ENCODE measurements at places on chromosomes 5 and 9.

DNA sequence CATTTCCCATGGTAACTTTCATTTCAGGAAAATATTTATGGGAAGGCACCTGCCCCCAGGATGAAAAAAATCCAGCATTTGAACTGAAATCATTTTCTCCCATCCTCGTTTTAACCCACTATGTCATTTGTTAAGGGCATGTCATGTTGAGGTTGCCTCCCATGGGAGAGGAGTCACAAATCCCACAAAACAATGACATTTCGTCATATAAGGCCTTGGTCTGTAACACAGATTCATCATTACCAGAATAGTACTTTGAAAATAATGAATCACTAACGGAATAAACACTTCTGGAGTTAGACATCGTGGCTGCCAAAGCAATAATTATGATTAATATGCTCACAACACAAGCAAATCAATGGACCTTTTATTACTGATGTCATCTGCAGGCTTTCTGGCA lies 274.1 kb downstream of the NDUFS4 start:
- DNase-seq: no peak

- no peak for DNase-seq
Observed at GRCh38 chr9:122239722-122240121, 11.0 kb upstream of the LHX6 start.

GRCh38 chr5:88886746-88887341 lies 3.9 kb upstream of the MEF2C start:
- DNase-seq: no peak

- DNase-seq: no peak
Observed at GRCh38 chr5:90557391-90557790, 1.2 kb upstream of the ADGRV1 start.

- no peak for DNase-seq
Observed at GRCh38 chr5:102678267-102679058, 76.6 kb upstream of the PAM start.

GRCh38 chr5:172905346-172906140 lies 53.7 kb upstream of the RPL26L1 start:
- DNase-seq: no peak

GRCh38 chr5:152151940-152152339 lies 227.3 kb upstream of the GLRA1 start:
- DNase-seq: no peak

DNA sequence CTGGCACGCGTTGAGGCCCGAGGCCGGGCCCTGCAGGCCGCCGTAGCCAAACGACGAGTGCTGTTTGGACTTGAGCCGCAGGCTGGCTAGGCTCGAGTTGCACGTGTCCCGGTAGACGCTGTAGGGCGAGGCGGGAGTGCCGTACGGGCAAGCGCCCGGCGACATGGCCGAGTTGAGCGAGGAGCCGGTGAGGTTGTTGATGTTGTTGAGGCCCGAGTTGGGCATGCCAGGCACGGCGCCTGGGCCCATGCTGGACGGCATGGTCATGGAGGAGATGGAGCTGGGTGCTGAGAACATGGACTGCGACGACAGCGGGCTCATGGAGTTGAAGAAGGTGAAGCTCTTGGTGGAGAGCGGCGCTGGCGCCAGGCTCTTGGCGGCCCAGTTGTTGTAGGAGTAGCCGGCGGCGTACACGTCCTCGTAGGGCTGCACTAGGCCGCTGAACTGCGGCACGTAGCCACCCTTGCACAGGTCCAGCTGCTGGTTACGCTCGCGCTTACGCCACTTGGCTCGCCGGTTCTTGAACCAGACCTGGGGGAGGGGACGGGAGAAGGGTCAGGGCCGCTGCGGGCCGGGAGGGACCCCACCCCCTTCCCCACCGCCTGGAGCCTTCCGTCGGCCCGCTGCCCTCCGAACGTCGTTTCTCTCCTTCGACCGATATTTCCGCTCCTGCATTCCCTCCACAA lies 5.1 kb downstream of the PITX1 start:
- no peak for DNase-seq

DNA sequence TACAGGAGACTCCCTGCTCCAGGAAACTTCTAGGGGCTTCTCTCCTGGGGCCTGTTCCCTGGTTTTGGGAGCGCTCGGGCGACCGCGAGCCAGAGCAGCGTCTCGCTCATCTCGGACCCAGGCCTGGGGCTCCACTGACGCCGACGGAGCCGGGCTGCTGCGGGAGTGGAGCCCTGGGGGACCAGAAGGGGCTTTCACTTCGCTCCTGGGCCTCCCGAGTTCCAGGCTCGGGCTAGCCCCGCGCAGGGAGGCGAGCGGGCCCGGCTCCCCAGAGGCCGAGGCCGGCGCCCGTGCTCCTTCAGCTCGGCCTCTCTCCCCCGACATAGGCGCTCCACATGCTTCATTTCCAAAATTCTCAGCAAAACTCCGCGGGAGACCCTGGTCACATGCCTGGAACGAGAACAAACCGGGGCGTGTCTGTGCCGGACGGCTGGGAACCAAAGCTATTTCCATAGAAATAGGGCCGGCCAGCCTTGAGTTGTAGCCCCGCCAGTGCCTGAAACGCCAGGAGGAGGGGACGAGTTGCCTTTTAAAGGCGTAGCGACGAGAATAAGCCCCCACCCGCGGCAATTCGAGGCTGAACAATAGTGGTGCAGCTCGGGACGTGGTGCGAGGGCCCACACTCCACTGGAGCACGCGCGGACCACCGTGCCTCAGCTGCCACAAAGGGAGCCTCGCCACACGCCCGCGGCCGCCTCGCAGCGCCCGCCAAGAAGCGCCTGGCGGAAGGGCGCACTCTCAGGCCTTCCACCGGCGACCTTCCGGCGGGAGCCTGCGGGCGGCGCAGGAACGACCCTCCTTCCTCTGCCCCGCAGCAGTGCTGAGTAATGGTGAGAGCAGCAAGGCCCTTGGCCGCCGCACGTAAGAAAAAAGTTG lies 1.1 kb upstream of the G3BP1 start:
- DNase-seq: no peak

DNA sequence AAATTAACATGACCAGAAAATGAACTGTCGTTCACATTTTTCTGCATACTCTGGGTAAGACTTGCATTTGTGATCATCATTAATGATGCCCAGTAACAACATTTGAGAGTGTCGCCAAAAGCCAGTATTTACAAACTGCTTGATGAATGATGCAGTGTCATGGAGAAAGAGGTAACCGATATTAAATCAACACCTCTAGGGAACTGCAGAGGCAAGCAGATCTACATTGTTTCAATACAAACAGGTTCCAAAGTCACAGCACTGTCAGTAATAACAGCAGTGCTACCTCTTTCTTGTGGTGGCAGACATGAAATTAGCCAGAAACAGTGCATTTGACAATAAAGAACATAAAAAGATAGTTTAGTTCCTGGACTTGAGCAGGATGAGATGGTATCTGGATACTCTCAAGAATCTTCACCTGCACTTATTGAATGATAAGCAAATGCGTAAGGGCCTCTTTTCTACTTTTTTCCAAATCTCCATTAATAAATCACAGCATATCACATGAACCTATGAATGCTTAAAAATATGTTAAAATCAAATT lies 456.6 kb downstream of the ARHGEF28 start:
- DNase-seq: no peak

DNA sequence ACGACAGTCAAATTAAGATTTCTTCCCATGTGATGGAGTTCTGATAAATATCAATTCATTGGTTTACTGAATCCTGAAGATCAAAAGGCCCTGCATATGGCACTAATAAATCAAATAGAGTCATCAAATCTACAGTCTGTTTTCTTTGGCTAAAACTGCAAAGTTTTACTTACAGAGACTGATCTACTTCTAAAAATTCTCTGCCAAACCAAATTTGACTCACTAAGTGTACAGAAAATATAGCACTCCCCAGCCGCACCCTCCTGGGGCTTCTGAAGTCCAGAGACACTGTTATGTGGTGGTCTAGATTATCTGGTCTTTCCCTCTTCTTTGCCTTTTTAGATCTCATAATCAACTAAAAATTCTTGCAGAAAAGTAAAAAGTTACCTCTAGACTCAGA lies 237.7 kb downstream of the MLLT3 start:
- no peak for DNase-seq

DNA sequence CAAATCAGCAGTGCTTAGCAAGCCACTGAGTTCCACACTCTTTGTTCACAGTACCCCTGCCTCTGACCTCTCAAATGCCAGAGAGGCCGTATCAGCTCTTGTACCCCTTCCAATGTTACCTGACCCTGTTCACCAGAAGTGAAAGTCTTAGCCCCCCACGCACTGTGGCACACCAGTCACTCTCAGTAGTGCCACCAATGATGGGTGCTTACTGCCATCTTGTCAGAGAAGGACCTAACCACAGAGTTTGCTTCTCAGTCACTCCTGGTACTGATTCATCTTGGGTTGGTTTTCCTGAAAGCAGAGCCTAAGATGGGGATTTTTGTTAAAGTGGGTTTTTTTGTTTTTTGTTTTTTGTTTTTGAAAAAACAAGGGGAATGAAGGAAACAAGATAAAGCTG lies 28.8 kb upstream of the PANK3 start:
- DNase-seq: no peak

GRCh38 chr9:33458444-33458843 lies 11.1 kb upstream of the AQP3 start:
- DNase-seq: no peak

GRCh38 chr9:93261735-93262523 lies 78.0 kb downstream of the WNK2 start:
- no peak for DNase-seq

DNA sequence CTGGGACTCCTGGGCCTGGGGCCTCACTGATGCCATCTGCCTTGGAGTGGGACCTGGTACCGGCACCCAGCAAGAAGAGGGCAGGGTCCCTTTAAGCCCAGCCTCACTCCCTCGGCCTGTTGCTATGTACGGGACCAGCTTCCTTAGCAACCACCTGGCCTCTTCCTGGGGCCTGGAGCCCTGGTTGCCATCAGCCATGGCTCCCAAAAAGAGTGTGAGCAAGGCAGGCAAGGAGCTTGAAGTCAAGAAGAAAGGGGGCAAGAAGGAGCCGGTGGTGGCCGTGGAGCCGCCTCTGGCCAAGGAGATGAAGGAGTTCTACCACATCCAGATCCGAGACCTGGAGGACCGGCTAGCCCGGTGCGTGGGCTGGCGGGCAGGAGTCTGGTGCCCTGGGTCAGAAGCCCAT lies at the start of gene CFAP157:
CFAP157 (plus strand) TSS at position 153 of the 406 bp plus-strand sequence; CDS start at position 197, 44 bp downstream.
- DNase-seq: no peak

GRCh38 chr9:88794100-88794499 lies 197.2 kb upstream of the S1PR3 start:
- no peak for DNase-seq

GRCh38 chr9:126053913-126054312 lies 272.7 kb upstream of the MVB12B start:
- no peak for DNase-seq

DNA sequence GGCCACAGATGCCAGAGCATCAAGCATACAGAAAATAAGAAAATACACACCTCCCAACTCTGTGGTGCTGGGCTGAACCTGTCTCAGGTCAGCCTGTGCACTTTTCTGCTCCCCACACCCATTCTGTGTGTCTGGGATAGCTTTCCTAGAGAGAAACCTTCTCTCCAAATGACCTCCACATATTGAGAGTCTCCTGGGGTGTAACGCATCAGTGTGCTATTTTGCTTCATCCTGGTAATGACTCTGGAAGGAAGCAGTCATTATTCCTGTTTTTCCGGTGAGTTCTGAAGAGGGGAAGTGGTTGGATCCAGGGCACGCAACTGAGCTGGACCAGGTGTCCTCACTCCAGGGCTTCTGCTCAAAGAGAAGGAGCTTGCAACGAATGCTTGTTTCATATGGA lies 73.2 kb upstream of the SH3PXD2B start:
- no peak for DNase-seq

DNA sequence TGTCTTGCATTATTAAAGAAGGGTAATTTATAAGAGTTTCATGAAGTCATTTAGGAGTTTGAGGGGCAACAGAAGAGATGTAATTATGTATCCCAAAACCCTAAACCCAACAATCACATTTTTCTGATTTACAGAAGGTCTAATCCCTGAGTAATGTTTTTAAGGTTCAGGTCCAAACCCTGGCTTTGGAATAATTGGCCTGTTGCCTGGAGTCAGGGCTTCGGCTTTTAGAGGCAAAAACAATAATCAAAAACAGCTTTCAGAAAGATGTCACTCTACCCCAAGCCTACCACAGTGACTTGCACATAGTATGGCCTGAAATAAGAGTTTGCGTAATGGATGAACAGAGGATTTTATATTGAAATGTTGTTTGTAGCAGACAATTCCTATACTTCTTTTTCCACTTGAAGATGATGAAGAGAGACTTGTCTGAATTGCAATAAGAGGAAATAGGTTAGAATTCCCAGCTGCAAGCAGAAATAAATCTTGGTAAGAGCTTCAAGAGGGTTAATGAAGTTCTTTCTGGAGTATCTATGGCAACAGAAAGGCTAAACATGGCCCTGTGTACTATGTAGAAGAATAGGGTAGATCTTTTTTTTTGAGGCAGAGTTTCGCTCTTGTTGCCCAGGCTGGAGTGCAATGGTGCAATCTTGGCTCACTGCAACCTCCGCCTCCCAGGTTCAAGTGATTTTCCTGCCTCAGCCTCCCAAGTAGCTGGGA lies 152.0 kb downstream of the GPBP1 start:
- no peak for DNase-seq

DNA sequence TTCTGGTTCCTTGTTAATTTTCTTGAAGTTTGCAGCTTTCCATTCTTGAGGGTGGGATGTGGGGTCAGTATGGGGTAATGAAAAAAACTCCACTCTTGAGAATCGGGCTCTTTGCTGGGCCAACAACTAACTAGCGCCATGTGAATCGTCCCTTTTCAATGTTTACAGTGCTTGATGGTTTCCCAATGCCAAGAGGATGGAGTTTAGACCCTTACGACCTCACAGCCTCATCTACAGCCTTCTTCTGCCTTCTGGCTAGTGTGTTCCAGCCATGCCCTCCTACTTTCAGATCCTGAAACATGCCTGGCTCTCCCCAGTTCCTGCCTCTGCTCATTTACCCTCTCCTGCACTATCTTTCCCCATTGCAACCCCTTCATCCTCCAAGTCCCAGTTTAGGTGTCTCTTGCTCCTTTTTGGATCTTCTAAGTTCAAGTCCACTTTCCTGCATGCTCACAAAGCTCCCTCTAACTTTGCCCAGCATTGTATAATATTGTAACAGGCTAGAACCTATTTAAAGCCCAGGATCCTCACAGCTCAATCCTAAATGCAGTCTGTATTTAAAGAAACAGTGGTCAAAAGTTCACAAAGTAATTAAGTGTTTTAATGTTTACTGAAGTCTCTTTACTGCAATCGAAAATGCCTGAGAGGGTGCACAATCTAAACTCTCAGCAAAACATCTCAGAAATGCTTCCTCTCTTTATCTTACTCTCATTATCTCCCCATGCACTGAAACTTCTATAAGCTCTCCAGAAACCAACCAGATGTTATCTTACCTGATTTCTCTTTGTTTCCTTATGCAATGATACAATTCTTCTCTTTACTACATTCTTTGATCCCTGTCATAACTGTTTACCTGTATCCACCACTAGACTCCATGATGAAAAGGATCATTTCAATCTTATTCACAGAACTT lies 20.6 kb upstream of the CAST start:
- no peak for DNase-seq

DNA sequence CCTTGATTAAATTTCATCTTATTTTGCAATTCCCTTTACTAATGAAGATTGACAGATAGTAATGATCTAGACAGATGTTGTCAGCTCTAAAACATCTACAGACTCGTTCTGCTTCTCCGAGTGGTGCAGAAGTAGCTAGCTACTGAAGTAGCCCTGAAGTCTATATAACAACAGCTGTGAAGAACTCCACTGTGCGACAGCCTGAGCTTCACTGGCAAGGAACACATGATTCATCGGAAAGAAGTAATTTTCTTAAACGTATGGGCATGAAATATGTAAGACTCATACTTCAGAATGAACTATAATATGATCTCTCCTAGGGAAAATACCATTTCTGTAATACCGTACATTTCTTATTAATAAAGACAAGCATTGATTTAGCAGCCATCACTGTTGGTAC lies 96.2 kb downstream of the TRPM3 start:
- no peak for DNase-seq
